ENCODE measurements at places on chromosomes 11 and 22. TPM values are rescaled to one million over a fixed set of nuclear protein-coding genes. Genes with fewer than 3 reads are reported as not detected.

The CD6 gene
- total RNA-seq: 0.18 TPM

The NAALADL1 gene
- total RNA-seq: not detected

The GAL gene
- total RNA-seq: 22.8 TPM

The FAM181B gene
- 0.11 TPM for total RNA-seq

The RAB3IL1 gene
- total RNA-seq: 12.8 TPM

The CNIH2 gene
- total RNA-seq: 2.9 TPM

The KCNQ1OT1 gene
- 0.06 TPM for total RNA-seq

The RNF26 gene
- 32.0 TPM for total RNA-seq

The KCTD14 gene
- total RNA-seq: 1.4 TPM

The RTCB gene
- total RNA-seq: 79.1 TPM

The RIMBP3C gene
- 0.27 TPM for total RNA-seq

The ARHGEF12 gene
- total RNA-seq: 16.0 TPM

The EMID1 gene
- total RNA-seq: 0.34 TPM

The SCGB1D2 gene
- not detected for total RNA-seq

The OR6A2 gene
- total RNA-seq: not detected

The NRGN gene
- total RNA-seq: 10.5 TPM

The PHOX2A gene
- total RNA-seq: not detected

The ANO3 gene
- total RNA-seq: not detected

The OR10D3 gene
- total RNA-seq: not detected

The ARHGEF17 gene
- total RNA-seq: 8.5 TPM

The TMEM191B gene
- total RNA-seq: 2.3 TPM

The TEX12 gene
- not detected for total RNA-seq

The MUC2 gene
- total RNA-seq: 0.93 TPM

The GLYATL1 gene
- not detected for total RNA-seq

The RASD2 gene
- 1.1 TPM for total RNA-seq

All from A549 treated with RU486 at 1 μM for 4 hours (cell line).